ENCODE measurements at places on chromosomes 1 and 21.

GRCh38 chr1:55592122-55592521 lies 377.0 kb upstream of the USP24 start:
- no peak for DNase-seq

- no peak for DNase-seq
Measured at GRCh38 chr1:163876546-163876945, 554.8 kb downstream of the NUF2 start.

GRCh38 chr1:248926401-248927182 lies 20.6 kb downstream of the PGBD2 start:
- DNase-seq, result no peak

- no peak for DNase-seq
Measured at GRCh38 chr1:206809504-206810084, 37.3 kb upstream of the IL10 start.

- DNase-seq, result no peak
Measured at GRCh38 chr1:229159668-229160544, 111.0 kb upstream of the RAB4A start.

- no peak for DNase-seq
Measured at GRCh38 chr1:246775531-246776385, 51.5 kb downstream of the SCCPDH start.

DNA sequence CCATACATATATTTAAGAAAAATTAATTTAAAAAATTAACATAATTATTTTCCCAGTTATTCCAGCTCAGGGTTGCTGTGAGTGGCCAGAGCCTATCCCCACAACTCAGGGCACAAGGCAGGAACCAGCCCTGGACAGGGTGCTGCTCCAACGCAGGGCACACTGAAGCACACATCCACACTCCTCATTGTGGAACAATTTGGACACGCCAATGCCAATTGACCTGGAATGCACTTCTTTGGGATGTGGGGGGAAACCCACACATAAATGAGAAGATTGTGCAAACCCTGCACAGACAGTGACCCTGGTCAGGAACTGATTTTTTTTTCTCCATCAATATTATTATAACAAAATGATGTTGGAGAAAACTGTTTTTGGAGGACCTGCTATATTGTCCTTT lies 23.4 kb downstream of the SAMSN1 start:
- no peak for DNase-seq

Data from GM06990 (cell line).